ENCODE measurements at places on chromosomes 7 and 10.
A peak's percentile ranks its signal among the peaks of the same experiment; 100 is the strongest.

DNA sequence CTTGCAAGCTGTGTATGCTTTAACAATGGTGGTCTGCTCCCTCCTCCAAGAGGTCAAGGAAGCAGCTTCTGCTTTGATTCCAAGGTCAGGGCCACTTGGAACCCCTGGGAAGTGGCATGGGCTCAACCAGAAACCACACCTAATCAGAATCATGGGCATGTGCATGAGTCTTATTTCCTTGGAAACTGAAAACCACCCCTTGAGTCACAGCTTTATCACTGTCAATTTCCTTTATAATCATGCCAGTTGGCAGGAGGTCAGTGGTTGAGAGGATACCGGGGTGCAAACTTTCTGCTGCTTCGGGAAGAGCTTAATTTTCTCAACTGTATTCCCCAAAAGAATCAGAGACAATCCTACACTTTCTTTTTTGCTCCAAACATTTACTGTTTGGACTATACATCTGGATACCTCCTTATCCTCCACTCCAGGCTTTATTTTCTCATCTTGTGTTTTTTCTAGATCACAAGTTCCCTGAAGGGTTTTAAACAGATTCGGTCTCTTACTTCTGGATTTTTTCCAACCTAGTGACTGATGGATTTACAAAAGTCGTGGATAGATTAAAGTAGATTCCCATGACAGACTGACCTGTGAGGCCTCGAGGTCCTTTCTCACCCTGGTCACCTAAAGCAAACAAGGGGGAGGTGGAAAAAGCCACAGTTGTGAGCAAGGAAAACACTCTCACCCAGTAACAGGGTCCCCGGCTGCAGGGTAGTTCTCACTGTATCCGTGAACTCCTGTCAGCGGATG, 36.0 kb downstream of the COL17A1 start:
- peak; percentile 10 for DNase-seq

- DNase-seq = no peak
Measured at GRCh38 chr10:103238506-103239252, 7.0 kb upstream of the RPEL1 start.

DNA sequence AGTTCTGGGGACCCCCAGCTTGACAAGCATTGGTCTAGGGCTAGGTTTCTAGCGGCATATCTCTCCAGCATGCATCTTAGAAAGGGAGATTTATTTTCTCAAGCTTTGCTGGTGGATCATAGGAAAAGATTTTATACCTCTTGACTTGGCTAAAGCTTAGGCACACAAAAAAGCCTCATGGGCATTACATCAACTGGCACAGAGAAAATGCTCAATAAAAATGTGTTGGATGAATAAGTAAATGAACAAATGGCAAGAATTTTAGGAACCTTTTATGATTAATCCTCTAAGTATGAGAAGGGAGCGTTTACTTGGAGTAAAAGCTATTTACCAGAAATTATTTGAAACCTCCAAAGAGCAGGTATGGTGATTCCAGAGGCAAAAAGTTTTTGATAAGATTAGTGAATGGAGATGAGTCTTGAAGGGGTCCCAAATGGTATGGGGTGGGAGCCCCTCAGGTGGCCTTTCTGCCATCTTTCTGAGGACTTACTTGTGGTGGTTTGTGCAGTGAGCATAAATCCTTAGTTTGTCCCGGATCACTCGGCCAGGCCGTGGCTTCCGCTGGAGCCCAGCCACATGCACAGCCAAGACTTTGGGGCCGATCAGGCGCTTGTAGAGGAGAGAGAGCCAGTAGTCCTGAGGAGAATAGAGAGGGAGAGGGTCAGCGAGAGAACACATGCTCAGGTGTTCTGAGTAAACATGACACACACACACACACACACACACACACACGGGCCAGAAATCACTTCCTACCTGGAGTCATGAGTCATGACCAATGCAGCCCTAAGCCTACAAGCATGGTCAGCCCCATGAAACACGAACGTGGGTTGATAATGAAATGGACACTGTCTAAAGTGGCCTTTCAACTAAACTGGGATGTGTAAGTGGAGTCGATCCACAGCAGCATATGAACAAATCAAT, 43.1 kb upstream of the HPS1 start:
- no peak for DNase-seq

DNA sequence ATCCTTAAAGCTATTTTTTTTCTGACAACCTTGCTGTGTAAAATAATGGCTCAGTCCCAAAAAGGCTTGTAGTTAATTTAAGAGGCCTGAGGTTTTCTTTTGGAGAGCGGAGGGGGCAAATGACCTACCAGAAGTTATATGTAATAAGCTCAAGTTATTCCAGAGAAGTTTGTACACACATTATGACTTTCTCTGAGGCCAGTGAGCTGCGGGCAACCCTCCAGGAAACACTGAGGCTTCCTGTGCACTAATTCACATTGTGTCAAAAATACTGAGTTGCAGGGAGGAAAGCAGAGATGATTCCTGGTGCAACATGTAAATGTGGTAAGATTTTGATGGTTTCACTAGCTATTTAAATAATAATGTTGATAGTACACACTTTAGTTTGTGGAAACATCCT, 188.6 kb downstream of the DIP2C start:
- no peak for DNase-seq

GRCh38 chr10:32893434-32893833, 64.6 kb downstream of the ITGB1 start:
- DNase-seq = no peak

DNA sequence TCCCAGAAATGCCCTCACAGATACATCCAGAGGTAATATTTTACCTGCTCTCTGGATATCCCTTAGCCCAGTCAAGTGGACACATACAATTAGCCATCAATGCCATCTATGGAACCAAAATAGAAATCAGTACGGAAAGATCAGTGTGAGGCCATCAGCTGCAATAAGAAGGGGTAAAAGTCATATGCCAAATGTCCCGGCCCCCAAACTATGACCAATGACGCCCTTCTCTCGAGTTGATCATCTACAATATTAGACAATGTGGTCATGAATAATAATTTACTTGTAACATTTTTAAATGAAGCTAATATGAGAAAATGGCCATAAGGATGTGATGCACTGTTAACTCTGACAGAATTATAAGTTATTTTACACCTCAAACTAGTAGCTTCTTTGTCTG, 588.9 kb downstream of the POM121L12 start:
- DNase-seq = no peak

GRCh38 chr7:73966941-73967831, 60.8 kb upstream of the ELN start:
- no peak for DNase-seq

DNA sequence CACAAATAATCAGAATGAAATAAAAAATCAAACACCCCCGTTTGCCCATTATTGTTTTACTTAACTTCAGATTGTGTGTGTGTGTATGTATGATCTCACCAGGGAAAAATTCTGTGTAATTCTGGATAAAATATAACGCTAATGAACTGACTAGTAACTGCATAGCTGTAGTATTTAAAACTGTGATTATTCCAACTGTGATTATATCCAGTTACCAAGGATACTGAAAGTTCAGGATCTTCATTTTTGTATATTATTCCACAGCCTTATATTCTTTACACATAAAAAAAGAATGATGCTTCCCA, 2.9 kb downstream of the TWIST1 start:
- no peak for DNase-seq

DNA sequence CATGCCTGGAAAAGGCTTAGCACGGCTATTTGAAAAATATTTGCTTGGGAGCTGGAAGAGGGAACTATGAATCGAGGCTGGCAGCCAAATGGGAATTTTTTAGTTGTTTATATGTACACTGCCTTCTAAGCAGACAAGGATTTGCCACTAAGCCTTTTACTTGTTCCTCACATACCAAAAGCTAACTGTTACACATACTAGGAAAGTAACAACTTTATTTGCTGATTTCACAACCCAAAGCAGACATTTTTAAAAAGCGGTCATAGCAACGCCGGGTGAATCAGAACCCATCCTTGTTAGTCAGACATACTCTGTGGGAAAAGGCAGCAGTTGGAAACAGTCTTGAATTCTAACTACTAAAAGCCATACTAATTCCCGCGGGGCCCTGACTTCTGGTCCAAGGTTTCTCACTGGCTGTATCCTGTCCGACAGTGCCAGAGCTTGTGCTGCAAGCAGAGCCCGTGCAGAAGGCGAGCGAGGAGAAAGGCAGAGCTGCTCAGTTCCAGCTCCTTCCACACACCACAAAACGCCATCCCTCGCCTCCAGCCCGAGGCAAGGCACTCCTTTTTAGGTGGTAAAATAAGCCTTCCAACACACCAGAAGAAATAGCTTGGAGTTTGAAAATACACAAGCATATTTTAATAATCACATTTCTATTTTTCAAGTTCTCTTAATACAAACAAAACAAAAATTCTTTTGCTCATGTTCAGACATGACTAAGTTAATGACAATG, 89.2 kb downstream of the RNF216 start:
- no peak for DNase-seq

DNA sequence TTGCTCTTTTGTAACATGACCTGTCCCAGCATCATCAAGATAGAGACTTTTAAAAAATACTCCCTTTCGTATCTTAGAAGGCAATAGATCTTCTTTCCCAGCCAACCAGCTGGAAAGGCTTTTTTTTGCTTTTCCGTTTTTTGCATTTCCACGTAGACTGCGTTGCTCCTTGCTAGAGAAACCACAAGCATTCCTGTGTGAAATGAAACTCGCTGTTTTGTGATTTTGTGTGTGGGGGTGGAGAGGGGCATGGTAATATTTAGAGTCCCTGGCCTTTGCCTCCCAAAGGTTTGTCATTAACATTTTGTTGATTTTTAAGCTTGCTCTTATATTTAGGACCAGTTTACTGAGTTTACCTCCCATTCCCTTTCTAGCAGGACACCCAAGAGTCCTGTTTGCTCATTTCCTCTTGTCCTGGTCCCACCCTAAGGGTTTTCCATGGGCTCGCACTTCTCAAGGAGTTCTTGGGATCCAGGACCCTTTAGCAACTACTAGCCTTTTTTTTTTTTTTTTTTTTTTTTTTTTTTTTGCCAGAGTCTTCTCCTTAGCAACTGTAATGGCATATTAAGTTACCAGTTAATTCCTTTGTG, 243.6 kb downstream of the BICC1 start:
- no peak for DNase-seq

DNA sequence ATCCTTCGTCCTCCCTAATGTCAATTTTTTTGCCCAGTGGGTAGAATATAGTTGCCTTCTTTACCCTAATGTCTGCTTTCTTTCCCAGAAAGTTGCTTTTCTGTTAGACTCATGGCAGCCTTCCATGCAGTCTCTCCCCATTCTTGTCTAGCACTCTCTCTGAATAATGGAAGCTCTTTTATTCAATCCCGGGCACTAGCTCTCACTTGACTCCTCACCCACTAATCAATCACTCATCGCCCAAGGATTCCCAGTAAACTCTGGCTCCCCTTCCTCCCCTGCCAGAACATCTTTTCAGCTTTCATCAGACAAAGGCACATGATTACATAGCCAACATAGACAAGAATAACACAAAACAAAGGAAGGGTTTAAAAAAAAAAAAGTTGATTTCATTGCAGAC, 100.2 kb upstream of the RELN start:
- DNase-seq = no peak

DNA sequence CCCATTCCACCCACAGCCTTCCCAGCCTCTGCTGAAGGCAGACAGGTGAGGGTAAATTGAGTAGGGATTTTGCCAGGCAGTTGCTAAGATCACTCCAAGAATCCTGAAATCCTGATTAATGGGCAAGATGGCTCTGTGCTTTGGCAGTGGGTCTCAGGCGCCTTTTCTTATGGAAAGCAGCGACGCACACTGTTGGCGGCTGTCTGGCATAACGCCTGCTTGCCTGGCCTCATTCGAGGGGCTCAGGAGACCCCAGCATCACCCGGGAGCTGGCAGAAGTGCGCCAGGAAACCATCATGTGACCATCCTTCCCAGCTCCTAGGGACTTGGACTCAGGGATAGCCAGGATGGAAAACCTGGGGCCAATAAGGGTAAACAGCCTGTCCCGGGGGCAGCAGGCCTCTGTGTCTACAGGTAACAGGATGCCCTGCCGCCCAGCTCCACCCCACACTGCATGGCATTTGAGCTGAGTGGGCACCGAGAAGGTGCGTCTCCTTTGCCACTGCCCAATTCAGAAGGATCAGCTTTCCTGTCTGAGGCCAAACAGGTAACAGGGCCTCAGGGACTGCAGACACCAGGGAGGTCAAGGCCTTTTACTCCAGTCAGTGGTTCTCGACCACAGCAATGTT, 98.6 kb downstream of the FAM53B start:
- DNase-seq = no peak

- DNase-seq = no peak
Measured at GRCh38 chr7:106543221-106543757, 117.7 kb downstream of the CCDC71L start.

- no peak for DNase-seq
Measured at GRCh38 chr7:3206101-3206500, 95.0 kb upstream of the SDK1 start.

DNA sequence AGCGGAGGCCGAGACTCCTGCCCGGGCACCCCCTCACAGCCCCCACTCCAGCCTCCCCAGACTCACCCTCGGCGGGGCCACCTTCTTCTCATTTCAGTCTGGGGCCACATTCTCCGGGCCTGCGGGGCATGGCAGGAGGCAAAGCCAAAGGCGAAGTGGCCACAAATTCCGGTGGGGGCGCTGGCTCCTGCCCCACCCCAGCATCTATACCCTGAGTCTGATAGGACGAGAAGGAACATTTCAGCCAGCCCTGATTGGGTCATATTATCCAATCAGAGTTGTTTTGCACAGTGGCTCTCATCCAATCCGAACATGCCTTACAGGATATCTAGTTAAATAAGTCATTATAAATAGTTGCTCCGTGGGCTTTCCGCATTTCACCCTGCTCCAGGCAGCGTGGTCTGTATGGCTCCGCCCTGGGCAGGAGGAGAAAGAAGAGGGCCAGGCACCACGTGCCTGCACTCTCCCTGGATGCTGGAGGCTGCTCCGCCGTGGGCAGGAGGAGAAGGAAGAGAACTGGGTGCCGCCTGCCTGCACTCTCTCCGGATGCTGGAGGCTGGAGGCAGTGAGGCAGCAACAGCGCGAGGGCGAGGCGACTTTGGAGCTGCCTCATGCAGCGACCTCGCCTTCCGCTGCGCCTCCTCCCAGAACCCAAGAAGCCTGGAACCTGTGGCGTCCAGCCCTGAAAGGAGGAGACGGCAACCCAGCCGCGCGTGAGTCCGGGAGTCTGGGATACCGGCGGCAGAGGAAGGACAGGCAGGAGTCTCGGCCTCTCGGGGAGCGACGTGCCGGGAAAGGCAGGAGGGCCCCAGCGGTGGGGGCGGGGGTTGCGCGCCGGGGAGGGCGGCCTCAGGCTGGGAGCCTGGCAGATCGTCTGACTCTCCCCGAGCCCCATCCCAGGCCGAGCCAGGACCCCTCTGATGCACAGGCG, 162.9 kb downstream of the ZNF33B start:
- DNase-seq = no peak

GRCh38 chr7:66183700-66184099, 21.4 kb upstream of the TPST1 start:
- DNase-seq = no peak

- no peak for DNase-seq
Measured at GRCh38 chr7:32273297-32273696, 203.1 kb upstream of the PDE1C start.

- no peak for DNase-seq
Measured at GRCh38 chr10:103843854-103844570, 11.4 kb downstream of the SH3PXD2A start.

- peak; percentile 53 for DNase-seq
Measured at GRCh38 chr10:69801094-69801433, 642 bp upstream of the COL13A1 start.

GRCh38 chr10:62681211-62681940, 123.1 kb upstream of the ADO start:
- peak; percentile 81 for DNase-seq

All from activated CD4-positive, alpha-beta T cell treated with anti-CD3 and anti-CD28 coated beads, Interleukin-2, Interleukin-6, amounts not matched to agents 100 ng/mL and 50 ng/mL, durations not matched to agents 16 hours and 8 hours (primary cell).